Osteoblast (primary cell): ENCODE measurements at places on chromosomes 1 and 21. TPM values are rescaled to one million over a fixed set of nuclear protein-coding genes. Genes with fewer than 3 reads are reported as not detected.

- DNase-seq: no peak
These were observed 50.6 kb upstream of the NTPCR start for GRCh38 chr1:232899839-232900238.

GRCh38 chr1:183379951-183380350 lies 38.2 kb downstream of the NMNAT2 start:
- no peak for DNase-seq

DNA sequence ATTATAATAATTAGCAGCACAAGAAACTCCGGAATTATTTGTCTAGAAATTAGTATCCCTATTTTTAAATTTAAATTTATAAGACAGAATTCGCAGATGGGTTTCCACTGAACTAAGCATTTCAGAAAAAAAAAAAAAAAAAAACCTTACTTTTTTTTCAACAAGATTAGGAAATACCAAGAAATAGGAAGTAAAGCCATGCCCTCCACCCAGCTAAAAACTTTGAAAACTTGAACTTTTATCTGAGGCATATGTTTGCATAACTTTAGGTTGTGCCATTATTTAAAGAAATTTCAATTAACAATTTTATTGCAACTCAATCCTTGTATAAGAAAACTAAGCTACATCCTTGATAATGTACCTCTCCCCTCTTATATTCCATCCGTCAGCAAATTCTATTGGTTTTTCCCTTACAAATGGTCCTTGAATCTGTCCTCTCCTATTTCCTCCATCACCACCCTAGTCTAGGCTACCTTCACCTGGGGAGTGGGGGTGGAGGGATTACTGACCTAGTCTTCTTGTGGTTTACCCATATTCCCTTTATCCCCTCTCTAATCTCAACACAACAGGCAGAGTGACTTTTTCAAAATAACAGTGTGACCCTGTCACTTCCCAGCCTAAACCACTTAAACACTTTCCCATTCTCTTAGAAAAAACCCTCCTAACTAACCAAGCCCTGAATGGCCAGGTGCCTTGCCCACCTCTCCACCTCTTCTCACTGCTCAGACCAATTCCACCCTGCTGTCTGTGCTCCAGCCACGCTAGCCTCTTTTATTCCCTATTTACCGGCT lies 1.4 kb upstream of the EVI5 start:
- no peak for DNase-seq

GRCh38 chr1:58768191-58768731 lies 15.6 kb downstream of the JUN start:
- no peak for DNase-seq

DNA sequence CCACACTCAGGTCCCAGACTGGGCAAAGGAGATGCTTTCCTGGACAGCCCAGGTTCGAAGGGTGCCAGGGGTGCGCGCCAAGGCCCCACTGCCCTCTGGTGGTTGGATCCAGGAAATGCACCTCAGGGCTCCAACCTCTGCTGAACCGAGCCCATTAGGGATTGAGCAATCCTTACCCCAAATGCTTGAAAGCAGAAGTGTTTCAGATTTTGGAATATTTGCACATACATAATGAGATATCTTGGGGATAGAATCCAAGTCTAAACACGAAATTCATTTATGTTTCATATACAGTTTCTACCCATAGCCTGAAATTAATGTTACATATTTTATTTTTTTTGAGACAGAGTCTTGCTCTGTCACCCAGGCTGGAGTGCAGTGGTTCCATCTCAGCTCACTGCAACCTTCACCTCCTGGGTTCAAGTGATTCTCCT lies 57.4 kb downstream of the SLC9A1 start:
- DNase-seq: peak; percentile 91

DNA sequence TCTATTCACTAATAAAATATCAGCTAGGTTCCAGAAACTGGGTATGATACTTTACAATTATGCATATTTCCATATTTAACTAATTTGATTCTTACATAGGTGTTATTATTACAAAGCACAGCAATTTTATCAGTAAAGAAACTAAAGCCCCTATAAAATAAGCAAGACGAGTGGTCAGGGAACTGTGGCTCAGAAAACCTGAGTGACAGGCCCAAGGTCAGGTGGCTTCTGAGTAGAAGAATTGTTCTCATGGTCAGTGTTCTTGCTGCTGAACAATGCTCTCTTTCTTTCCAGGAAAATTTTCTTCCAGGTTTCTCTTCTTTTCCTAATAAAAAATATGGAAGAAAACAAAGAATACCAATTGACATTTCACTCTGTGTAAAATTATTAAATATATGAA lies 2.2 kb upstream of the ATP6V1G3 start:
- no peak for DNase-seq

GRCh38 chr1:62212411-62212810 lies 17.8 kb downstream of the L1TD1 start:
- DNase-seq: no peak

DNA sequence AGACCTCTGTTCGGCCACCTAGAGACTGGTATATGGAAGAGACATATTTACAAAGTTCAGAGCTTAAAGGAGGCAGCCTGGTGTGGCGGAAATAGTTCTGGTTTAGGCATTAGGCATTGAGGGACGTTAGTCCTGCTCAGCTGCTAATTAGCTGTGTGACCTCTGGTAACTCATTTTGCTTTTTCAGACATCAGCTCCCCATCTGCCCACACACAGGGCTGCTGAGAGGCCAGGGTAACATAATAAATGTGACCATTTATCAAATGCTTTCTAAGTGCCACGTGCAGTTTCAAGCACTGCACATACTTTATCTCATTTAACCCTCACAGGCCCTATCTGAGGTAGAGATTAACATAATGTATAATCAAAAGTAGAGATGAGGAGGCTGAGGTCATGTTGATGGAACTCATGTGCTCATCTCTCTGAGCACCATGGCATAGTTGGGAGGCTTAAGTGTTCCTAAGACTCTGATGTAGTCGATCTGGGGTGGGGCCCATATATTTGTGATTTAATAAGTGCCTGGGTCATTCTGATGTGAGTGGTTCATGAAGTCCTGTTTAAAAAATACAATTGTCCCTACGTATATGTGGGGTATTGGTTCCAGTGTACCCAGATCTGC lies 267.2 kb upstream of the PLXNA2 start:
- no peak for DNase-seq

DNA sequence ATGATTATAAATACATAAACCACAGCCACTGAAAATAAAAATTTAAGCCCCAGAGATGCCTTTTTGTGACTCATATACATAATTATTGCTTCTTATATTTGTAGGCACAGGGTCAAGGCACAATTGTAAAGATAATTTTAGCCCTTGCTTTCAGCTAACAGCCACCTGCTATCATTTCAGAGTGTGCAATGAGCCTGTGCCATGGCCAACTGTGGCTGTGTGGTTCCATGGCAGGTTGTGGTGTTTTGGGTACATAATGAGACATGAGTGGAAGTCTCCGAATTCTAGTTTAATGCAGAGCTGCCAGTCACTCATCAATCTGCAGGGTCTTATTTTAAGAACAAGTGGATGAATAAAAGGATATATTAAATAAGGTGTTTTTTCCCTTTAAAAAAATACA lies 346.9 kb upstream of the SNX7 start:
- DNase-seq: no peak

GRCh38 chr1:184820956-184821355 lies 66.3 kb upstream of the EDEM3 start:
- DNase-seq: no peak

DNA sequence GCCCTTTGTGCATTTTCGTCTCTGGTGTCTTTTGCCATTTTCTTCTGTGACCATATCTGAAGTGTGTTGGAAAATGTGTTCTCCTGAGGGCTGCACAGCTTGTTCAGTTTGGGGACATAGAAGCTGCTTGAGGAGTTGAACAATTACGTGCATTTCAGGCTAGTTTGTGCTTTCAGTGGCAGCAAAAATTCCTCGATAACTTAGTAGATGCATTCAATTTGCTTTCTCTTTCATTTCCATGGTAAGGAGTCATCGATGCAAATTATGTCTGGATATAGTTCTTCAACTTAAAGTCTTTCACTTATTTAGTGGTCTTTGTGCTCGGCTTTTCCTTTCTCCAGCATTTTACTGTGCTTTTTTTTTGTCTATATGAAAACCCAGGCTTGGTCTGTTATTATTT lies 441.5 kb downstream of the PLA2G4A start:
- no peak for DNase-seq

DNA sequence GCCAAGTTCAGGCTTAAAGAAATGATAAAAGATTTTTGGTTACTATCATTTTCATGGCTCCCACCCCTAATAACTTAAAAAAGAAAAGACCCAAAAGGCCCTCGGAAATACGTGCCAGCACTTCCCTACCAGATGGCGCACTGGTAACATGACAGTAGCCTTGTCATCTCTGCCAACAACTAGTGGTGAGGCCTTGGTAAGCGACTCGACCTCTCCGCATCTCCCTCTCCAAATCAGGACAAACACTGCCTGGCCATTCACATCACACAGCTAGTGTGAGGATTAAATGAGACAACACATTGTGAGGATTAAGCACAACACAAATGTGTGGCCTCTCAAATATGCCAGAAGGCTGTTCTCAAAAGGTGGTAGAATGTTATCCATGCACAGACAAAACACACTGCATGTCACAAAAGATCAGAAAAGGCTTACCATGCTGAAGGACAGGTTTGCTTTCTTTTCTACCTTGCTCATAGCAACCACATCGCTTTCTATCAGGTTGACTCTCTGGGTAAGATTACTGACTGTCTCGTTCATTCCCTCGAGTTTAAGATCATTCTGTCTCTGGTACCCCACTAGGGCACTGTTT lies 16.4 kb downstream of the TEX38 start:
- DNase-seq: no peak

- DNase-seq: peak; percentile 54
These were observed 770 bp downstream of the NTNG1 start for GRCh38 chr1:107141491-107142126.

- DNase-seq: no peak
These were observed 75.3 kb downstream of the PEX14 start for GRCh38 chr1:10549904-10550664.

INAVA gene
- total RNA-seq: under 0.01 and 0.36 TPM in 2 replicates

OR6N1 gene
- total RNA-seq: not detected in 2 replicates

DIP2A gene
- 22.8 and 27.4 TPM in 2 replicates for total RNA-seq

NENF gene
- total RNA-seq: 33.7 and 35.4 TPM in 2 replicates

TCP10L gene
- 0.72 TPM in 1 of 2 replicates, not detected in the other for total RNA-seq

CD52 gene
- not detected in 2 replicates for total RNA-seq

NPR1 gene
- under 0.01 TPM in 1 of 2 replicates, not detected in the other for total RNA-seq

WNT3A gene
- not detected in 2 replicates for total RNA-seq

GUCA2A gene
- total RNA-seq: not detected in 2 replicates

C1orf21 gene
- 17.0 and 25.0 TPM in 2 replicates for total RNA-seq

KCNE1 gene
- 0.29 and 0.72 TPM in 2 replicates for total RNA-seq

CCDC17 gene
- 0.72 and 1.5 TPM in 2 replicates for total RNA-seq
